ENCODE measurements at places on chromosomes 7 and 10.

GRCh38 chr7:88922944-88923343, 127.4 kb upstream of the TEX47 start:
- no peak for DNase-seq

DNA sequence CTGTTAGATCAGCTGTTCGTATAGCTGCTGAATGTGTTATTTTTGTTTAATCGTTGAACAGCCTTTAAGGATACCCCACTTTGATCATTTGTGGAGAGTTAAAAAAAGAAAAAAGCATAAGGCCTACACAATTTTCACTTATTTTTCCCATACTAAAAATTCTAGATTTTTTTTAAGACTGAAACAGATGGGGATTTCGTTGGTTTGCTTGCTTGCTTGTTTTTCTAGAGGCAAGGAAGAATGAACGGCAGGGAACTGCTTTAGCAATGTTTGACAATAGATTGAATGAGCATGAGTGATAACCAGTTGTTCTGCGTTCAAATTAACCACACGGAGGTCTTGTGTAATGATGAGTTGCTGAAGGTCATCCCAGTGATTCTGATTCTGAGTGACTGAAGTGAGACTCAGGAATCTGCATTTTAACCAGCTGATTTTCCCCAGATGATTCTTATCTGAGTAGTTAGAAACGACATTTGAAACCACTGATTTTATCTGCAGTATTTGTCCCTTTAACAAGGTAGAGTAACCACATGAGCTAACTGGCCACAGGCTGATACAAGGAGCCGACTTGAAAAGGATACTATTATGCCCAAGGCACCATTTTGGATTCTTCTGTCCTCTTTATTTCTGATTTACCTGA, 85.9 kb downstream of the GPR37 start:
- DNase-seq, result no peak

GRCh38 chr10:51074238-51075028, at the start of gene PRKG1:
TSS of gene PRKG1 (plus strand) at chr10:51074487.
- peak; percentile 80 for DNase-seq

- DNase-seq, result no peak
These were observed 16.5 kb downstream of the C1QL3 start for GRCh38 chr10:16505161-16505560.

DNA sequence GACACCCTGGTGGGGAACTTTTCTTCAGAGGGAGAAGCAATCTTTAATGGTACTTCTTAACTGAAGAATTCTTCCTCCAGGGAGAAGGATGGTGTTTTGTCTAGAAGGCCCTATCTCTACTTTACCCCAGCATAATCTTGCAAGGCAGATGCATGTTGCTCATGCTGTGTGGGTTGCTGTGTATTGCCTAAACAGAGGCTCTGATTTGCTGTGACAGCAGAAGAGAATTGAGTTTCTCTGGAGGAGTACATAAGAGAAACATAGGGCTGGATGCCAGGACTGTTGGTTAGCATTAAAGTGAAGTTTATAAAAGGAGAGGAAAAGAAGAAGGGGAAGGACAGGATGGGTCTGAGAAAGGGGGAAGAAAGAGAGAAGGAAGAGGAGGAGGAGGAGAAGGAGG, 248.1 kb upstream of the HPS1 start:
- no peak for DNase-seq

DNA sequence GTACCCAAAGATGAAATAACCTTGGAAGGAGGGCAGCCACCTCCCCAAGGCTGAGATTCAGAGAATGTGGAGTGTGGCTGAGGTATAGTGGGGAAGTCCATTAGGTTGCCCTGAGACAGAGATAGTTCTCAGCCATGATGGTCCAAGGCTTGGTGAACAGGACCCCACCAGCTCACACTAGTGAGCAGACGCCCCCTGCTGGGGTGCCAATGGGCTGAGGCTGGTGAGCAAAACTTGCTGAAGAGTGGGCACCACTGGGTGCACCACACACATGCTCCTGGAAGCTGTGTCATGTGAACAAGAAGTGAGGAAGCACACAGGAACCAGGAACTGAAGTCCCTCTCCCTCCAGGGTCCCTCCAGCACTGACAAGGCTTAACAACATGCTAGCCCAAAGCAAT, 8.9 kb downstream of the FBXL13 start:
- peak; percentile 79 for DNase-seq

DNA sequence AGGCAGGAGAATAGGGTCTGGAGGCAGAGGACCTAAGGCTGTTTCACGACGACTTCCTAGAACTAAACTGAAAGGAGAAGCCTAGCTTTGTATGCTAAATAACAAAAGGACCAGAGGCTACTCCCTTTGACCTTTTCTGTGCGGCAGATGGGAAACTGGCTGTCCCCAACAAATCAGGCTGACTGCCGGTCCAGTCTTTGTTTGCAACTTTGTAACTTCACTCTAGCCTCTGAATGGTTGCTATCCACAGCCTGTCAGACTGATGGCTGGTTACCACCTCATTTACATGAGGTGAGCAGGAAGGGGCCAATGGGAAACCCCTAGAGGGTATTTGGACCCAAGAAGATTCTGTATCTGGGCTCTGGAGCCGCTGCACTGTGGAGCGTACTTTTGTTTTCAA, 132.6 kb upstream of the SHH start:
- no peak for DNase-seq

- DNase-seq, result no peak
These were observed 163.5 kb downstream of the MBL2 start for GRCh38 chr10:52609071-52609470.

DNA sequence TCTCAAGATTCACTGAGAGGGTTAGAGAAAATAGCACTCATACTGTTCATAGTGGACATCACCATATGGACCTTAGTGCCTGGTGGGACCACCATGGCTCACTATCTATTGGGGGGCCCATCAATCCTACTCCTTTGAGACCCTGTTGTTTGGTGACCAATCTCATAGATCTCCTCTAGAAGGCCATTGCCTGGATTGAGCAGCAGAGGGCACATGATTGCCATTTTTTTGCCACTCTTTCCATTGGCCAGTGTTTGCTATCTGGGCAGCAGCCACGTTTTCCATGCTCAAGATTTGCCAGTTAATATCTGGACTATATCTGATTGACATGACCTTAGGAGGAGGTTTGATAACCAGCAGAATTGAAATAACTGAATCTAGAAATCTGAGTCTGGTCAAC, 244.5 kb downstream of the ITGB1 start:
- DNase-seq, result no peak

DNA sequence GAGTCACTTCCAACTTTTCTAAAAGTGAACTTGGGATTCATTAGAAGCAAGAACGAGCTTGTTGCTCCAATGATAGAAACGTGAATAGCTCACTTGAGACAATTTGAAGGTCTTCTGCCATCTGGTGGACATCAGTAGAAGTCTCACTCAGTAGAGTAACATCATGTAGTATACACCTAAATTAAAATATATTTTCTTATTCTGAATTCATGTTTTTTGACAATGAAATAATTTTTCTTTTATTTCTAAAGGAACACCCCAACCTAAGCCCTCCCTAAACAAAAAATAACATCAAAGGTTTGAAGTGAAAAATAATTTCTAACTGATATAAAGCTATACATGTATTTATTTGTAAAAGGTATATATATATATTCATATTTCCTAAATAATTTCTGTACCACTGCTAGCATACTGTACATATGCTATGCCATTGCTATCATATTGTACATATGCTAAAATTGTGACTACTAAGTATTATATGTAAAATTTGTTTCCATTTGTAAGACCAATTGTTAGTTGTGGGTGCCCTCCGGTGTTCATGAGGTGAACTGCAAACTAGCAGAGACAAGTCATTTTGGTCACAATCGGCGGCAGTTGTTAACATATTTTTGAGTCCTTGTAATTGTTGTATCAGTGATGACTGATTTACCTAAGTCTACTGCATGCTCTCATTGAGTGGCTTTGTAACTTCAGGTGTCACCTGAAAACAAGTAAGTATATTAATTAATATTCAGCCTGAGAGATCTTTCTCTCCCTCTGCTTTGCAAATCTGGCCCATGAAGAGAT, 121.9 kb downstream of the PTPRZ1 start:
- peak; percentile 78 for DNase-seq

DNA sequence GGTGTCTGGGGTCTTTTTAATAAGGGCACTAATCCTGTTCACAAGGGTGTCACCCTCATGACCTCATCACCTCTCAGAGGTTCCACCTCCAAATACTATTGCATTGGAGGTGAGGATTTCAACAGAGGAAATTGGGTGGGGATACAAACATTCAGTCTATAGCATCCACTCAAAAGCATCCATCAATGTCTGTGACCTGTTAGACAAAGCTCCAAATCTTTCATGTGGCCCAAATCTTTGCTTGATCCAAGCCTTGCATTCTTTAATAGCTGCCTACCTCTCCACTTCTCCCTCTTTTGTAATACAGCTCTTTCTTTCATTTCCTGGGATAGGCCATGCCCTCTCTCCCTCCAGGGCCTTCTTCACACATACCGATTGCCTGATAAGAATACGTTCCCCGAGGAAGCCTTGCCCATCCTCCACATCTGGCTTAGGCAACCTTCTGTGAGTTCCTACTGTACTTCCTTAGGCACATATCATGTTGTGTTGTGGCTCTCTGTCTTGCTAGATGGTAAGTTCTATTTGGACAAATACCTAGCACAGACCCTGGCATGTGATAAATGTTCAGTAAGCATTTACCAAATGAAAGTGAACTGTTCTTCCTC, 66.1 kb downstream of the CREM start:
- DNase-seq, result no peak

DNA sequence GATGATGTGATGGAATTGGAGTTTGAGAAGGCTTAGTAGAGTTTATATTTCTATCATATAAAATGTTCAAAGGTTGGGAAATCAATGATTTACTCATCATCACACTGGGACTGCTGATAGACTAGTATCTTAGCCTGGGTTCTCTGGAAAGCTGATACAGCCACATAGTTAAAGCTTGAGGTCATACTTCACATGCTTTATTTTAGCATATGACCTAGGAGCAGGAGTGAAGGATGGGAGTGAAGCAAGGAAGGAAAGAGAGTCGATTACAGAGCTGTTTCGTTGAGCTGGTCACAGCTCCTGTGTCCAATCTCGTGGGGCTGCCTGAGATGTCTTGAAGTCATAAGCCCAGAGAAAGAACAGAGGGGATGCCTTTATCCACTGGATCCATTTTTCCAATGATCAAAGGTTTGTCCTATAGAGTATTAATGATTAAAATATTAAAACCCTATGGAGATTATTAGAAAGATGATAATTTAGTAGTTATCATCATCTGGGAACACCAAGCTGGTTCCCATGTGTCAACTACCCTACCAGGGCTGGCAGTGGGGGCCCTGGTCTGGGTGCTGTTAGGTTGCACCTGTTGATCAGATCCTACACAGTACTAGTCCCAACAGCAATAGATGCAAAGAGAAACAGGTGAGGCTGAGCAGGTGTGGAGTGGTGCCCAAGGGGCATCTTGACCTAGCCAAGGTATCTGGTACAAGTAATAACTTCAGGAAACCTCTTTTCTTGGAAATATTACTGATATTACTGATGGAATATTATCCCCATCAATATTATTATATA, 77.8 kb downstream of the BAMBI start:
- no peak for DNase-seq

DNA sequence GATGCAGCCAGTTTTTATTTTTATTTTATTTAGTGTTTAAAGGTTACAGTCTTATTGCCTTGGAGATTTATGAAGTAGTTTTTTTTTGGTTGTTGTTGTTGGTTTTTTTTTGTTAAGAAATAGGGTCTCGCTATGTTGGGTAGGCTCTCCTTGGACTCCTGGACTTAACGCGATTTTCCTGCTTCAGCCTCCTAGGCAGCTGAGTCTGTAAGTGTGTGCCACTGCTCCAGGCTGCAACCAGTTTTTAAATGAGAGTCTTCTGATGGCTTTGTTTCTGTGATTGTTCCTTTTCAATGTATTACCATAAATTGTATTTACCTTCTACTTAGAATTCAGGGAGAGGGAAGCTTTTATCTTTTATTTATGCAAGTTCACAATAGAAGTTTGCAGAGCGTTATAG, 62.8 kb downstream of the BICC1 start:
- DNase-seq, result no peak

GRCh38 chr7:1999278-1999984, 233.3 kb downstream of the MAD1L1 start:
- DNase-seq, result no peak

DNA sequence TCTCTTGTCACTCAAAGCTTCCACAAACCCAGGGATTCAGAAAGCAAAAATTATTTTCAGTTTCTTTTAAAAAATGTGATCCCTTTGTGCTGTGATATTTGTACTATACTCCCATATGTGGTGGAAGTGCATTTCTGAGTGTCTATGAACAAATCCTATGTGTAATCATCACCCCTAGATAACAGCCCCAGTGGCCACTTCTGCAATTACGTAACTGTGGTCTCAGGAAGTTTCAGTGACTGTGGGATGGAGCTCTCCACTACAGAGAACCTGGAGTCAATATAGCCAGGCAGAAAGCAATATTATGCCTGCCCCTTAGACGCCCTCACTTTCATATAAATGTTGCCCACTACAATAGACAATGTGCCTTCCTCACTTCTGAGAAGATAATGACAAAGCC, 1101.7 kb upstream of the GHITM start:
- no peak for DNase-seq

- DNase-seq, result no peak
These were observed 31.8 kb downstream of the MDFIC start for GRCh38 chr7:114953724-114954123.

GRCh38 chr7:142337054-142338001, 79.5 kb upstream of the PRSS58 start:
- DNase-seq, result no peak

GRCh38 chr10:1366811-1367425, 310.7 kb downstream of the WDR37 start:
- no peak for DNase-seq

- DNase-seq, result no peak
These were observed 15.1 kb downstream of the PRSS2 start for GRCh38 chr7:142785841-142786250.

GRCh38 chr10:32253276-32253675, 93.7 kb downstream of the EPC1 start:
- DNase-seq, result peak; percentile 44

DNA sequence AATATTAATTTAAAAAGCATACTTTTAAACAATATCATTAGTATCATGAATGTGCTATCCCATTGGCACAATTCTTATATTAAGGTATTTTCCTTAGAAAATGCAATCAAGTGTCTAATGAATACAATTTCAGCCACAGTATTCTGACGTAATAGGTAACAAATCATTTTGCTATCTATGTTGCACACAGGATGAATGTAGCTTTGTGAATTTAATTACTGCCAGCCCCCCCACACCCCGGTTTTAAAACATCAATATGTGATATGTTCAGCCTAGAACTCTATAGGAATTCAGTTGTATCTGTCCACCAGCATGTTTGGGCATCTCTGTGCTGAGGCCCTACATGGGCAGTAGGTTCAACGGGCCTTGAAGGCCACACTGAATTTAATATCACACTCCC, 274.6 kb downstream of the PLXDC2 start:
- no peak for DNase-seq

- DNase-seq, result no peak
These were observed 60.6 kb upstream of the LOXL4 start for GRCh38 chr10:98328640-98329039.

GRCh38 chr10:124213471-124213870, 120.1 kb upstream of the CHST15 start:
- DNase-seq, result no peak

GRCh38 chr7:158422887-158423560, 164.6 kb downstream of the PTPRN2 start:
- DNase-seq, result no peak
